CD4-positive, alpha-beta T cell (primary cell): ENCODE measurements at places on chromosomes 16 and 17.

DNA sequence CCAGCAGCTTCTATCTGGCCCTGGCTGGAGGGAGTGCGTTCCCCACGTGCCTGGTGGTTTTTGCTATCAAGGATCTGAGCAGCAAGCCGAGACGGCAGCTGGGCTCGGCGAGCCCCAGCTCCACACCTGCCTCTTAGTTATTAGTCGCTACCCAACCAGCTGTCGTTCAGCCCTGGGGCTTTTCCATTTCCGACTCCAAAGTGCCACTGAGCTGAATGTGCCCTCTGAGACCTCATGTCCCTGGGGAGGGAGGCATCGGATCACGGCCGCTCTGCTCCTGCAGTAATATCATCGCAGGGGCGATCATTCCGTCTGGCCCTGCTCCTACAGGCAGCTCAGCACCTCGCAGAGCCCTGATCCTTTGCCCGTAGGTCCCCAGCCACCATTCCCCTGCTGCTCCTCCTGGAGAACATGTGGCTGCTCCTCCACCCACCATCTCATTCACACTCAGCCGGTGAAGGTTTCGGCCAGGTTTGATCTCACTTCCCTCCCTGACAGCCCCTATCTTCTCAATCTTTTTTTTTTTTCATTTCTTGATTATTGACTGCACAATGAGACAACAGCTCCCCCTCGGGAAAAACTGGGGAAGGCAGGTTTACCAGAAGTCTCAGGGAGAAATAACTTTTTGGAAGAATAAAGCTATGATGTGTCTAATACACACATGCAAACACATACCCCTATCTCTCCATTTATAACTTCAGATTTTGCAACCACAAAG lies 86.7 kb downstream of the ZFHX3 start:
- DNase-seq = no peak

DNA sequence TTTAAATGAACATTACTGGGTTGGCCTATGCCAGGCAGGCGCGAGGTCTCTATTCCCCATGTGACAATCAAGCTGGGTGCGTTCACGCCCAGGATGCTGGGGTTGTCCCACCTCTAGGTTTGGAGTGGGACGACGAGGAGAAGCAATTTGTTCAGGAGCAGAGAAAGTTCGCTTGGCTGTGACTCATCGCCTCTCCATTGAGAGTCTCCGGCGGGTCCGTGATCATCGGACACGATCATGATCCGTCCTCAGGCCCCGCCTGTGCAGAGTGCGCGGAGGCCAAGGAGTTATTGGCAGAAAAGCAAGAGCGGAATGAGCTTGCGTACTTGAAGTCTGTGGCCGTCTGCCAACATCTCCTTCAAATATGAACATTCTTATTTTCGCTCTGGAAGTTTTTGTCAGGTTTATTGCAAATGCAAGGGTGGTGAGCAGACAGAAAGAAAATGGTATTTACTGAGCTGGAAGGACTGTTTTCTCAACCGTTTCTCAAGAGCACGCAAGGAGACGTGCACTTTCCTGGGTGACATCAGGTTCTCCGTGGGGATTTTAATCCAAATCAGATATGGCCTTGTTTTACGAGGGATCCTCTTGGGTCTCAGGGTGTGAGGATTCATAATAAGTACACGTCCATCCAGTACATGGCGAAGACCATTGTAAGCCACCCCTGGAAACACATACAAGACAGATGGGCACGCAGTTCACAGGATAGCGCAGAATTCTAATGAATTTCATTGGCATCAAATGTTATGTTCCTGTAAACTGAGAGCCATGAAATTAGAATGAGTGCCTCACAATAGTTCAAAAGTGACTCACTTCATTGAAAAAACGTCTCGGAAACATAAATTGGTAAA lies 70.1 kb upstream of the CREBBP start:
- DNase-seq = no peak

DNA sequence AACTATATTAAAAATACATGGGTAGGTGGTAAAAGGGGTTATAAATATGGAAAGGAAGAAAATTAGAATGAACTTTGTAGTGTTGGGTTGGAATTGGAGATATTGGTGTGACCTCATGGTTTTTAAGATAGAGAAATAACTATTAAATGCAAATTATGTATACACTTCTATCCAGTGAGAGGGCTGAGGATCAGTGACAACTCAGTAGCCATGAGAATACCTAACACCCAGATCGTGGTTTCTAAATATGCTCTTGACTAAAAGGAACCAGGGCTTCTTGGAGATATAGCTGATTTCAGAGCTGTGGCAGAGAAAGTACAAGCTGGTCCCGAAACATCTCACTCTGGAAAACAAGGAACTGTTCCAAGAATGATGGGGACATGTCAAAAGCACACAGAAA lies 44.4 kb downstream of the SLC6A4 start:
- no peak for DNase-seq

GRCh38 chr16:80802138-80802537 lies 2.3 kb downstream of the CDYL2 start:
- DNase-seq = no peak

DNA sequence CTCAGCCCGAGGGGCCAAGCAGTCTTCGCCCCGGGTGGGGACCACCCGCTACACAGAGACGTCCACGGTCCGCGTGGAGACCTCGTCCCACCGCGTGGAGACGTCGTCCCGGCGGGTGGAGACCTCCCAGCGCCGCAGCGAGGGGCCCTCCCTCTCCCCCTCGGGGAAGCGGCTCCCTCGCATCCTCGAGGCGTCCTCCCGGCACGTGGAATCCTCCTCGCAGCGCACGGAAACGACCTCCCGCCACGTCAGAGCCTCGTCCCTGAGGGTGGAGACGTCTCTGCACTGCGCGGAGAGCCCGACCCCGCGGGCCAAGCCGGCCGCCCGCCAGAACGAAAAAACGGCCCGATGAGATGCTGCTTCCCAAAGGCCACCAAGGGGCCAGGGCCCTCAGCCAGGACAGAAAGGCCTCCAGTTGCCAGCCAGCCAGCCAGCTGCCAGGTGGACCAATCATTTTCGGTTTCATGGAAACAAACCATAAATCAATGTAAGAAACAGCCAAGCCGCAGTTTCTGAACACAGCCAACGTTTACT lies 424 bp downstream of the C17orf100 start:
- peak; percentile 23 for DNase-seq

GRCh38 chr16:74778646-74779045 lies 4.0 kb upstream of the FA2H start:
- no peak for DNase-seq

- DNase-seq = peak; percentile 72
Measured at GRCh38 chr17:17849845-17850373, 13.1 kb upstream of the SREBF1 start.

DNA sequence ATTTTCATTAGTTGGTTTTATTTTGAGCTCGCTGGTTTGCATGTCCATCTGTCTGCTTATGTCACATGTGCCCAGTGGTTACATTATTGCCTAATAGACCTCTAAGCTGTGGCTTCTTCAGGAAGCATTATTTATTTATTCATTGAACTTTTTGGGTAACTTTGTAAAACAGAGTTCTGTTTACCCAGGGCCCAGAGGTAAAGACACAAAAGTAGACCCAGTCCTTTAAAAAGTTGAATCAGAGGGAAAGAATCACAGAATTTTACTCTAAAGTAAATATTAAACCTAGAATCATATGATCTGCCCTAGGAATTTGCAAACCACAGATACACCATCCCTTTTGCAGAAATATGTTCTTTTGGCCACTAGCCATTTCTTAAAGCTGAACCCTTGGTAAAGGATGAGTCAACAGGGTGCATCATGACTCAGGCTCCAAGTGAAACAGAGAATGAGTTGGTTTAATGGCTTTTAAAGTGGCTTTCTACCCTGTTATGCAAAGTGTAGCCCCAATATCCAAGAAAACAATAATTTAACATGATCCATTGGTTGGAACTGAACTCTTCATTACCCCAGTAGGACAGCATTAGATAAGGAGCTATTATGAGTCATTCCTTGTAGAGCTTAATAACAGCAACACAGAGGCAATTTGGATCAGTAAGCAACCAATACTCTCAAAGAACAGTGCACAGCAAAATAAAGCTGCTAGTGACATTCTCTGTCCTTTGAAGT lies 236.3 kb downstream of the KCNJ2 start:
- DNase-seq = no peak

DNA sequence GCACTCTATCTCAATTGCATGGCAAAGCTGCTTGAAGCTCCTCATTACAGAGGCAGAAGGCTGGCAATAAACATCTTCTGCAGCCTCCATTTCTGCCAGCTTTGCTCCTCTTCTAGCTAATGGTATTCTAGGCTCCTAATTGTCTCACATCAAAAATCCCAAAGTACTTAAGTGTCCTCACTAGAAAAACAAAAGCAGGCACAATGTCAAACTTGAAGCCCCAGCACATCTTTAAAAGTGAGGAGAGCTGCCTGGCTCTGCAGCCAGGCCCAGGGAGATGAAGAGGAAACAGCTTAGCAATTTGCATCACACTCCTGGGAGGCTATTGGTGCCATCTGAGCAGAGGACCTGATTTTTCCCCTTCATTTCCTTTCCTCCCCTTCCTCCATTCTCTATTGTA lies 197.1 kb downstream of the KCNJ2 start:
- no peak for DNase-seq

GRCh38 chr17:74761419-74761818 lies 13.0 kb downstream of the NHERF1 start:
- DNase-seq = no peak
